ENCODE measurements at places on chromosomes 5 and 9.

- DNase-seq: no peak
Observed at GRCh38 chr5:101663543-101663942, 632.5 kb downstream of the SLCO4C1 start.

DNA sequence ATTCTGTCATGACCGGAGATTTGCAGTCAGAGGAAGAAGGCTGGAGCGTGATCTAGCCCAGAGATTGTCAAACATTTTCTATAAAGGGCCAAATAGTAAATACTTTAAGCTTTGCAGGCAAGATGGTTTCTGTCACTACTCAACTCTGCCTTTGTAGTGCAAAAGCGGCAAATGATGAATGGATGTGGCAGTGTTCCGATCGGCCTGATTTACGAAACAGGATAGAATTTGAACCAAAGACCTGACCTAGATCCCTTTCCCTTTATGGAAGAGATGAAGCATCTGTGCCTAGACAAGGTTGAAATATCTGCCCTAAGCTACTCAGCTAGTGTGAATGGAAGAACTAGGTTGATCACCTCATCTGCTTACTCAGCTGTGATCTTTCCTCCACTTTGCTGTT lies 209.5 kb downstream of the YTHDC2 start:
- no peak for DNase-seq

DNA sequence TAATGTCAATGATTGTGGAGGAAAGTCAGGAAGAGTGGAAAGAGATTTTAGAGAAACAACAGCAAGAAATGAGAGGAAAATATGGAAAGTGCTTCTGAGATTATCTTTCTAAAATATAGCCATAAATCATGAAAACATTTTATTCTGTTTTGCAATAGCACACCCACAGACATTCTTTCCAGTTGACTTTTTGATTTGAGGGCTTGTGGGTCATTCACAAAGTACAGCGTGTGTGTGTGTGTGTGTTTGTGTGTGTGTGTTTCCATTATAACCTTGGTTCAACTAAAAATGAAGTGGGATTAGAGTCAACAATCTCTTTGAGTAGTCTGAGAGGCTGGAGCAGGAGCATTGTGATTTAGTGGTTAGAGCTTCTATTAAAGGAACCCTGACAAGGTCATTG lies 116.6 kb upstream of the GAS1 start:
- DNase-seq: no peak

DNA sequence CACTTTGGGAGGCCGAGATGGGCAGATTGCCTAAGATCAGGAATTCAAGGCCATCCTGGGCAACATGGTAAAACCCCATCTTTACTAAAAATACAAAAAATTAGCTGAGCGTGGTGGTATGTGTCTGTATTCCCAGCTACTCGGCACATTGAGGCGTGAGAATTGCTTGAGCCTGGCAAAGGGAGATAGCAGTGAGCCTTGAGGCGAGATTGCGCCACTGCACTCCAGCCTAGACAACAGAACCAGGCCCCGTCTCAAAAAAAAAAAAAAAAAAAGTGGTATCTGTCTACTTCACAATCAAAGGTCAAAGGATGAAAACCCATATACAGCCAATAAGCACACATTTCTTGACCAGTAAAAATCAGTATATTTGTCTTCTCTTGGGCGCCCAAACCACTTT lies 728.5 kb upstream of the ADAMTS16 start:
- no peak for DNase-seq

DNA sequence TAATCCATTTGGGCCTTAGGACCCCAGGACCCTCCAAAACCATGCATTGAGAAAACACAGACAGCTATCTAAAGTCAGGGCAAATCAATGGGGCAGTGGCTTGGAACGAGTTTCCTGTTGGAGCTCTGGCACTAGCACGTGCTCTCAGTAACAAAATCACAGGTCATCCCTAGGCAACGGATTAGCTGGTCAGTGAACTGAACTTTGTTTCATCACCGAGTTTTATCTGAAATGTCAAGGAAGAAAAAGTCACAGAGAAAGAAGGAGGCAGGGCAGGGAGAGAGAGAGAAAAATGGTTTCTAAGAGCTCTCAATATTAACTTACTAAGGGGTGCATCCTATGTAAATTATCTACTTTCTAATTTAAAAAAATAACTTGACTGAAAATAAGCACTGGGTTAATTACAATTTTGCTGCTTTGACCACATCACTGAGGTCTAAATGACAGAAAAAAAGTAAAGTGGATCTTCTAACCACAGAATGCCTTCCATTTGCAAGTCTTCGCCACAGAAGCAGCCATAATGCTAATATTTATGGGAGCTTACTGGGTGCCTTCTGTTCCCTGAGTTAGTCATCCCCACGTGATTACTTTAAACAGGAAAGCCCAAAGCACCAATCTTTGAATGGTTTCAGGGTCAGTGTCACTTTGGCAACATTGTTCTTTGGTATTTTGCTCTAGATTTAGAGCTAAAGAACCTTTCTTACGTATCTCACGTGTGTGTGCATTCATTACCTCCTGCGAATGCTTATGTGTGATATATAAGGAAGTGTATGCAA lies 503.9 kb downstream of the RASEF start:
- DNase-seq: no peak

DNA sequence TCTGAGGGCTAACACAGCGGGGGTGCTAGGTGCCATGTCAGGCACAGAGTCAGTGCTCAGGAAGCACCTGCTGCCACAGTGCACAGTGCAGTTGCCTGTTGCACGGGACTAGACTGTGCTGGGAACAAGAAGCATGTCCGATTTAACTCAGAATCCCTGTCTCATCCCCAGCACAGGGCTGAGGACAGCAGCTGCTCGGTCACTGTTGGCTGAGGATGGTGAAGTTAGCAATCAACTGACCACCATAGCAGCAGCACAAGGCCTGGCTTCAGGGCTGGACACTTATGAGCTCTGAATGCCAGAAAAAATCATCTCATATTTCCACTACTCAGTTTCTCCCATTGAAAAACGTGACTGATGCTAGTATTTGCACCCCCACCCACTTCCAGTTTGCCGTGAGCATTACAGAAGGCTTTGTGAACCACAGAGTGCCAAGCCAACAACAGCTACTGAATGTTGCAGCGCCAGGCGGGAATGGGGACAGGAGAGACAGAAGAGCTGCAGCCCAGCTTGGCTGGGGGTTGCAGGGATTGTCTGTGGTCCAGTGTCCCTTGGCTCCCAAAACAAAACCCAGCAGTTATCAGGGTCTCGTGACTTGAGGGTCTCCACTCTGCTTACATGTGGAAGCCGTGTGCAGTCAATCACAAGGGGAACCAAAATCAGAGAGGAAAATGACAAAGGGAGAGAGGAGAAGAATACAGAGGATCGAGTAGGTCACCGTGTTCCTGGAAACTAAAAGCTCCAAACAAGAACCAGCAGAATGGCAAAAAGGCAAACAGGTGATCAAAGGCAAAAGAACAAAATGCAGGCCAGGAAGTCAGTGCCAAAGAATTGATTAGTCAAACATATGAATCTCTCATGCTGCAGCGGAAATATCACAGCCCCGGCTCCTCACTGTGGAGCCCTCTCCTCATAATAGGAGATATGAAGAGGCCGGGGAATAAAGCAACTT lies 155.6 kb downstream of the CRB2 start:
- DNase-seq: no peak

DNA sequence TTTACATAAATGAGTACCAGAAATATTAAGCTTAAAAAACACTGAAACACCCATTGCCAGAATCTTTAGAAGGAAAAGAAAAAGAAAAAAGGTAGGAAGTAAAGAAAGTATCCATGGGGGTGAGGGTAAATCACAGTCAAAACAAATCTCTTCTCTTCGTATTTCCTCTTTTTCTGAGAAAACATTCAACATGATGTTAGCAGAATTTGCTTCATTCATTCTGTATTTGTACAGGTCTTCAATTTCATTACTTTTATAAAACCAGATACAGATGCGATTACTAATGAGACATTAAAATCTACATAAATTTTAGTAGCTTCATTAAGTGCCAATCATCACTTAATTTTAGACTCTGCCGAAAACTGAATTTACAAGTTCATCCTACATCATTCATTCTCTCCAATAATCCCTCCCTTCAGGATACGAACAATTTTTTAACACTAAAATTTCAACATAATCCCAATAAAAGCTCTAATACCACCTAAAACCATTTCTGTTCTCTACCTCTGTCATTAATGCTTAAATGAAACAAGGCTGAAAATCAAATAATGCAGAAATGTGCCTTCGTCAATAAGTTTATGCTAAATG lies 7.0 kb downstream of the NR3C1 start:
- DNase-seq: no peak

DNA sequence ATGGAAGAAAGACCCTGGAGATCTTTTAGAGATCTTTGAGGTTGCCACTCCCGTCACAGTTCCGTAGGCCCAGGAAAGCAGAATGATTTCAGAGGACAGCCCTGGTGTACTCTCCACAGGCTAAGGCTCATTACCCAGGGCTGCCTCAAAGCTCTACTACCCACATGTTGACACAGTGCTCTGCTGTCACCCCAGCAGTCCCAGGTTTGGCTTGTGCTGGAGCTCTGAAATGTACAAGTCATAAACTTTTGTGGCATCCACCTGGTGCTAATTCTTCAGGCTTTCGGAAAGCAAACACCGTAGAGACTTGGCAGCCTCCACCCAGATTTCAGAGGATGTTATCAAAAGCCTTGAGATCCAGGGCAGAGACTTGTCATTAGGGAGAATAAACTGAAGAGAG lies 136.5 kb downstream of the MTRR start:
- DNase-seq: no peak

- DNase-seq: no peak
Observed at GRCh38 chr5:169299663-169300467, 1.1 kb downstream of the SLIT3 start.

DNA sequence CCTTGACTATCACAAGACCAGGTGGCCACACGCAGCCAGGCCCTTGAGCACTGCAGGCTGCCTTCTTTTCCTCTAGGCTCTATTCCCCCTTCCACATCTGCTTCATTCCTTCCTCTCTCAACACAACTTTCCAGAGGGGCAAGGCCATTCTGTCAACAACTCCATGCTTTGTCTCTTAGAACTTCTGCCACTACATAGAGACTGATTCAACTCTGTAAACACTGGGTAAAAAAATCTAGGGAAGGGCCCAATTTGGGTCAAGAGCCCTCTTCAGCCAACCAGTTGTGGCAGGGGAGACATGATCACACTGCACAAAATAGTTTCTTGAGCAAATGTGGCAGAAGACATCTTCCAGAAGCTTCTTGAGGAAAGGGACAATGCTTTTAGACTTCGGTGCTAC lies 55.6 kb downstream of the ATPSCKMT start:
- no peak for DNase-seq

- no peak for DNase-seq
Observed at GRCh38 chr9:98226957-98227356, 28.5 kb downstream of the TBC1D2 start.

GRCh38 chr9:87337335-87338087 lies 160.2 kb upstream of the DAPK1 start:
- no peak for DNase-seq

DNA sequence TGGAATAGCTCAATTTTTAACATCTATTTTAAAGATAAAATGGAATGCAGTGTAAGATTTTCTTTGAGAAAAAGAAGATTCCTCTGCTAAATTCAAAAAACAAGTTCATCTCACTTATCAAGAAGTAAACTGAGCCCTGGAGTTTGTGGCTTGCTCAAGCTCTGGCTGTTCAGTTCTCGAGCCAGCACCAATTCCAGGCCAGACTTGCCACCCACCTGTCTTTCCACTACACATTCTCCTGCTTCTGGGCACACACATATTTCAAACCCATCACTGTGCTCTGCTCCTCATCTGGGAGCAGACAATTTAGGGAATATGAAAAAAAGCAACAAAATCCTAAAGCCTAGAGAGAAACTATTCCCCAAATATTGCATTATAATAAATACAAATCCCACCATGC lies 424.5 kb downstream of the ENC1 start:
- no peak for DNase-seq

DNA sequence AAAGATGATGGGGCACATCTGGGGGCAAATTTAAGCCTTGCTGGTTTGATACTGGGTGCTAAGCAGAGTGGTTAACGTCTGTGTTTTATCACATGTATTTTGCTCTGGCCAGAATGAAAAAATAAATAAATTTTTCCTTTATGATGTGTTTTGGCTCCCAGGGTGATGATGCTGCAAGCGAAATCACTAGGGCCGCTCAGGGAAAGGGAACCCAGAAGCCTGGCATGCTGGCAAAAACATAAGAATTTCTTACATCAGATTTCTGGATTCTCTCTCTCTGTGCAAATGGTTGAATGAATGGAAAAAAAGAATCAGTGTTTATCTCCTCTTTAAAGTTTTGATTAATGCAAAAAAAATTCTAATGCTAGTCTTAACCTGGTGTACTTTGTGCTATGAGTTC lies 1975.2 kb upstream of the C9orf72 start:
- no peak for DNase-seq

GRCh38 chr9:6072453-6072852 lies 57.0 kb upstream of the RANBP6 start:
- DNase-seq: no peak

GRCh38 chr9:124213396-124213795 lies 44.4 kb upstream of the NEK6 start:
- no peak for DNase-seq

DNA sequence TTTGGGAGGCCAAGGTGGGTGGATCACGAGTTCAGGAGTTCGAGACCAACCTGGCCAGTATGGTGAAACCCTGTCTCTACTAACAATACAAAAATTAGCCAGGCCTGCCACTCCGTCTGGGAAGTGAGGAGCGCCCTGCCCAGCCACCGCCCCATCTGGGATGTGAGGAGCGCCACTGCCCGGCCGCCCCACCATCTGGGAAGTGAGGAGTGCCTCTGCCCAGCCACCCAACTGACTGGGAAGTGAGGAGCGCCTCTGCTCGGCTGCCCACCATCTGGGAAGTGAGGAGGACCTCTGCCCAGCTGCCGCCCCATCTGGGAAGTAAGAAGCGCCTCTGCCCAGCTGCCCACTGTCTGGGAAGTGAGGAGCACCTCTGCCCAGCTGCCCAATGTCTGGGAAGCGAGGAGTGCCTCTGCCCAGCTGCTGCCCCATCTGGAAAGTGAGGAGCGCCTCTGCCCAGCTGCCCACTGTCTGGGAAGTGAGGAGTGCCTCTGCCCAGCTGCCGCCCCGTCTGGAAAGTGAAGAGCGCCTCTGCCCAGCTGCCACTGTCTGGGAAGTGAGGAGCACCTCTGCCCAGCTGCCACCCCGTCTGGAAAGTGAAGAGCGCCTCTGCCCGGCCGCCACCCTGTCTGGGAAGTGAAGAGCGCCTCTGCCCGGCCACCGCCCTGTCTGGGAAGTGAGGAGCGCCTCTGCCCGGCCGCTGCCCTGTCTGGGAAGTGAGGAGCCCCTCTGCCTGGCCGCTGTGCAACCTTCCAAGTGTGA lies 5.3 kb downstream of the ALDH7A1 start:
- no peak for DNase-seq

- peak; percentile 9 for DNase-seq
Observed at GRCh38 chr5:83767409-83767992, 46.8 kb upstream of the HAPLN1 start.
